ENCODE measurements at places on chromosomes 3 and 15. TPM values are rescaled to one million over a fixed set of nuclear protein-coding genes. Genes with fewer than 3 reads are reported as not detected.
A peak's percentile ranks its signal among the peaks of the same experiment; 100 is the strongest.

GRCh38 chr15:75836959-75837334 lies 6.3 kb upstream of the UBE2Q2 start:
- DNase-seq = no peak

DNA sequence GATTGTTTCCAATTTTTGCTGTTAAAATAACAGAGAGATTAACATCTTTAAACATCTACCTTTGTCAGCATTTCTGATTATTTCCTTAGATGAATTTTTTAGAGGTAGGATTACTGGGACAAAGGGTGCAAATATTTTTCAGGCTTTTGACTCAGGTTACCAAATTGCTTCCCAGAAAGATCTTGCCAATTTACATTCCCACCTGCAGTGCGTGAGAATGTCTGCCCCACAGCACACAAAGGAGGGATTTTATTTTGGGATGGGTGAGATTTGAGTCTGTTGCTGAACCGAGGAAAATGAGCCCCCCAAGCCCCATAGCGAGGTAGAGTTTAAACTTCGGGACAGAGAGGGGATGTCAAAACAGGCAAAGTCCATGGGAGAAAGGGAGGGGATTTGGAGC lies 25.9 kb upstream of the RNU6-1 start:
- DNase-seq = no peak

DNA sequence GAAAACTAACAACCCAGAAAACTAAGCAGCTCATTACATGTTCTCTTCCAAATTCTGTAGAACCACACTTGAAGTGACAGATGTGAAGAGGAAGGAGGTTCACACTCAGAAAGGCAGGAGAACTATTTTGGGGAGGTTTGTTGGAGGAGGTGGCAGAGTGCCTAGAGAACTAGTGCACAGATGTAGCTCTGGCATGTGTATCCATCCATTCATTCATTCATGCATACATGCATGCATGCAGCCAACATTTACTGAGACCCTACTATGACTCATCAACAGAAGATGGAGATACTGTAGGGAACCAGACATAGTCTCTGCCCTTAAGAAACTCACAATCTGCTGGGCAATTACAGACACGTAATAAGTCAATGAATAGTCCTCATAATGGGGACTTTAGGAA lies 116.7 kb downstream of the ERC2 start:
- DNase-seq = no peak

DNA sequence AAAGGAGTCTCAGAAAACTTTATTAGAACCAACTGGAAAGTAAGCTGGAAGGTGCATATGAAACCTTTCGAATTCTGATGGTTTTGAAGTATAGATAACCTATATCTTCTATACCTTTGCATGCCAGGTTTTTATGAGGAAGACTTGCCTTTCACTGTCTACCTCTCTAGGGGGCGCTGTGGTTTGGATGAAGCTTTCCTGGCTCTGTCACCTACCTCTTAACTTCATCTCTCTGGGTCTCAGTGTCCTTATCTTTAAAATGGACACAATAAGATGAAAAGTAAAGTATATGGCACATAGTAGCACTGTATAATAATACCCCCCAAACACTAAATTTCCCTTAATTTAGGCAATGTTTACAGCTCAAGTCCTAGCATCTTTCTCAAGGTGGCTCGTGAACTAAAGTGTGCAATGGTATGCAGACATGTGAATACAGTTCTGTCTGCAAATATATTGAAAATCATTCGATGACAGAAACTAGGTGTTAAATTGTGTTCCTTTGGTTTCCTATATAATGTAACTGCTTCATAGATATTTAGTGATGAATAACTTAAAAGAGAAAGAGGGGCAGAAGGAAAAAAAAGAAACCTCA lies 314.3 kb downstream of the CHST2 start:
- DNase-seq = no peak

DNA sequence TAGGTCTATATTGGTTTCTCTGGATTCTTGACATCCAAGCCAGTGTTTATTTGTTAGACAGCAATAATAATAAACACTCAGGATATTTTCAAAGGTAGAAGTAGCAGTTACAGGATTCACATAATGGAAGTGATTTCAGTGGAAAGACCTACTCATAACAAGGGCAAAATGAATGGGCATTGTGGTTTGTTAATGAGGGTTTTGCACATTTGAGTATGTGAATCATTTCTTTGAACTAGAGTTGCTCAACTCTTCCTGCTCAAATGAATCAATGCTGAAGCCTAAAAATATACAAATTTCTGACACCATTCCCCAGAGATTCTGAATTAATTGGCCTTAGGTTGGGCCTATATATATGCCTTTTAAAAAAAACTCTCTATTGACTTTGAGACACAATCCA lies 4.1 kb upstream of the COL6A5 start:
- no peak for DNase-seq

GRCh38 chr15:27714675-27715074 lies 384.4 kb downstream of the OCA2 start:
- DNase-seq = no peak

GMPS gene
- 41.2 TPM for total RNA-seq

GRCh38 chr3:194615226-194615625 lies 18.0 kb downstream of the TMEM44 start:
- no peak for DNase-seq

LRRIQ4 gene
- 0.29 TPM for total RNA-seq

DNA sequence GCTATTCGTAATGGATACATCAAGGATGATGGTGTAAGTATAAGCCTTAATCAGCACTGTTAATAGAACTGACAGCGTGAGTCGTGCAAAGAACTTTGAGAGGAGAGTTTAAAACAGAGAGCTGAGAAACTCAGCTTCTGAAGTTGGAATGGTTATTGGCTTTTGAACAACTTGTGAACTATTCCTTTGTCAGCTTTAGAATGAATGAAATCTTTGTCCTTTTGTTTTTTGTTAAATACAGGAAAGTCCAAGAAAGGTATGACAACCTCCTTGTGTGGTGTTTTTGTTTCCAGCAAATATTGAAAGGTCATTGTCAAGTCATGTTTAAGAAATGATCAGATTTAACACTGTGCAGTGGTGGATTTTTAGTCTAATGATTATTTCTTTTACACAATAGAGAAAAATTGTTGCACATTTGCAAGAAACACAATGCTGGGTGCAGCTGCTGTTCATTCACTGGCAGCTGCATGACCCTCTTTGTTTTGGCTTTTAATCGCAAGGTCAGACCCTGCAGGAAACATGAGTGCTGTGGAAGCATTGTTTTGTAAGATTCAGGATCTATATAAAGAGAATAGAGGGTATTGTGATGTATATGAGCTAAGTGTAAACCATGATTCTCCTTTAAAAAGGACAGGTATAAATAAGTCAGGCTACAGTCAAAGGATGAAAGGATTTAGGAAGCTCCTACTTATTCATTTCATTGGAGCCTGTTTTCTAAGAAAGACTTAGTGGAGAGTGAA lies 21.7 kb upstream of the ABHD10 start:
- DNase-seq = no peak

DNA sequence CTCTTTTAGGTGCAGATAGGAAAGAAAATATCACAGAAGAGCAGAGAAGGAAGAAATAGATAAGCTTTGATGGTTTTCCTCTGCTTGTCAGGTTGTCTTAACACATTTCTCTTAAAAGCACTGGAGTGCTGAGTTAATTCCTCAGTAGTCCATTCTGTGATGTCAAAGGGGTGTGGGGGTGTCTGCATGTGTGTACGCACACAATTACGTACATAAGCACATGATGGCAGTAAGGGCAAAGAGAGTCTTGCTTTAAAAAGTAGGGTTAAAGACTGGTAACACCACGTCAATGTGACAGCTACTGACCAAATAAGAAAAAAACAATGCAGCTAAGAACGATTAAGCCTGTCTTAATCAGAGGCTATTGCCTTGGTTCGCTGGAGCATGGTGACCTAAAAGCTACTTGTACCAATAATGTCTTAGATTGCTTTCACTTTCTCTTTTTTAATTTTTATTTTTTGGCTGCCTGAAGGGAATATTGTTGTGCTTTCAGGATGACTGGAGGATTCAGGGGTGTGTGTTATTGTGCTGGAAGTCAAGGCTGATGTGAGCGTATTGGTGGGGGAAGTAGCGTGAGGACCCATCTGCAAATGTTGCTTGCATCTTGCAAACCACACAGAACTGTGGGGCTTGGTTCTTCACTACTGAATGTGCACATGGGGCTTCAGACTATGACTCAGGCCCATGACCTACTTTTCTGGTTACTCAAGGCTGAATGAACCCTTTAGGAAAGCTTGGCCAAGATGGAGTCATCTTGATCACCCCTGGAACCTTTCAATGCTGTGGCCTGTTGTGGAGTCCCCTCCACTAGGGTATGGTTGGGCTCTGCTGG lies 417.8 kb upstream of the TPM1 start:
- DNase-seq = no peak

DNA sequence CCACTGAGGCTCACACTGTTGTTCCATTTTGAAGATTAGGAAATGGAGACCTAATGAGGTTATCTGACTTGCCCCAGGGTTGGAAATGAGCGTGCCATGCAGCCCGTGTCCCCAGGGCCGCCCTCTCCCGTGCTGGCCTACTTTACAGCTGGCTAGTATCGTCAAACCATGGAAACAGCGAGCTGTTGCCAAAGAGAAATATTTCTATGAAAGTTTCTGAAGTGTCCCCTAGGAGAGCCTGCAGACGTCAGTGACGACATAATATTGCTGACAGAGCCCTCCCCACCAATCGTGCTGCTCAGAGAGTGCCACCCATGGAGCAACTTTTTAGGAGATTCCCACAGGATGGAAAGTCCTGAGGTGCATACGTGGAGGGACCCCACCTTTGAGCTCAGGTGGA lies 11.2 kb upstream of the FAM174B start:
- DNase-seq = no peak

DNA sequence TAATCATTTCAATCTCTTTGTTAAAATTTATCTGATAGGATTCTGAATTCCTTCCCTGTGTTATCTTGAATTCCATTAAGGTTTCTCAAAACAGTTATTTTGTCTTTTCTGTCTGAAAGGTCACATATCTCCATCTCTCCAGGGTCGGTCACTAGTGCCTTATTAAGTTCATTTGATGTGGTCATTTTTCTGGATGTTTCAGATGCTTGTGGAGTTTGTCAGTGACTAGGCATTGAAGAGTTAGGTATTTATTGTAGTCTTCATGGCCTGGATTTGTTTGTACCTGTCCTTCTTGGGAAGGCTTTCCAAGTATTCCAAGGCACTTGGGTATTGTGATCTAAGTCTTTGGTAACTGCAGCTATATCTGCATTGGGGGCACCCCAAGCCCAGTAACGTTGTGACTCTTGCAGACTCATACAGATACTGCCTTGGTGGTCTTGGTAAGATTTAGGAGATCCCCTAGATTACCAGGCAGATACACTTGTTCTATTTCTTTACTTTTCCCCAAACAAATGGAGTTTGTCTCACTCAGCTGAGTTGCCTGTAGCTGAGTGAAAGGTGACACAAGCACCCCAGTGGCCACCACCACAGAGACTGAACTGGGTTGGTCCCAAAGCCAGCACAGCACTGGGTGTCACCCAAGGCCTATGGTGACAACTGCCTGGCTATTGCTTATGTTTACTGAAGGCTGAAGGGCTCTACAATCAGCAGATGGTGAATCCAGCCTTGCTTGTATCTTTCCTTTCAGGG lies 18.9 kb upstream of the SLC27A2 start:
- no peak for DNase-seq

GRCh38 chr3:109137761-109138160 lies 1.2 kb downstream of the C3orf85 start:
- no peak for DNase-seq

- DNase-seq = no peak
These were observed 37.3 kb downstream of the CACNA2D2 start for GRCh38 chr3:50466177-50466576.

HGD gene
- total RNA-seq = 3.2 TPM

UCN2 gene
- not detected for total RNA-seq

DNA sequence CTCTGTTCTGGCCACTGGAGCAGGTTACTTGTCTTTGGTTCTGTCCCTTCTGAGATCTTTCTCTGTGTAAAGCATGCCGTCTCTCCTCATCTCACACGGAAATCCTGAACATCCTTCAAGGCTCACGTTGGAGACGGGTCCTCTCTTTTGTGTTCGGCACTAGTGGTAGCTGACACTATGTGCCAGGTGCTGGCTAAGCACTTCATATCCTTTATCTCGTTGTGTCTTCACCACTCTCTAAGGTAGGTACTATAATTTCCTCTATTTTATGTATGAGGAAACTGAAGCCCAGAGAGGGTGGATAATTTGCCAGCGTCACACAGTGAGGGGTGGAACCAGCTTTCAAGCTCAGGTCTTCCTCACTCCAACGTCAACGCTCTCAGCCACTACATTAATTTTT lies 1.2 kb downstream of the IFT122 start:
- no peak for DNase-seq

- DNase-seq = no peak
These were observed 41.1 kb upstream of the SKOR1 start for GRCh38 chr15:67784090-67784781.

DNA sequence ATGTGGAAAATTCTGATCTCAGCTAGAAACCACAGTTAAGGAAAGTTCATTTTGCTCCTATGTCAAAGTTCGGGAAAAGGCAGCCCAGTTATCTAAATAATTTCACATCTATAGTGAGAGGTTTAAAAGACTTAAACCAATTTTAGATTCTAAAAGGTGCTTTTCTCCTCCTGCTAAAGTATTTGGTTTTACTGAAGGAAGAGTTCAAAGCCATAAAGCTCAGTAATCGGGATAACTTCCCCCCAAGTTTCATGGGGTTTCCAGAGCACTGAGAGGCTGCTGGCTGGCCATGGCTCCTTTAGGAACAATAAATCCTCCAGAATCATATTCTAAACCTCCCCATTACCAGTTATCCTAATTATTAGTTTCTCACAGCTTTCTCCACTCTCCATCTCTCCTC lies 38.2 kb downstream of the ZIC4 start:
- no peak for DNase-seq

DNA sequence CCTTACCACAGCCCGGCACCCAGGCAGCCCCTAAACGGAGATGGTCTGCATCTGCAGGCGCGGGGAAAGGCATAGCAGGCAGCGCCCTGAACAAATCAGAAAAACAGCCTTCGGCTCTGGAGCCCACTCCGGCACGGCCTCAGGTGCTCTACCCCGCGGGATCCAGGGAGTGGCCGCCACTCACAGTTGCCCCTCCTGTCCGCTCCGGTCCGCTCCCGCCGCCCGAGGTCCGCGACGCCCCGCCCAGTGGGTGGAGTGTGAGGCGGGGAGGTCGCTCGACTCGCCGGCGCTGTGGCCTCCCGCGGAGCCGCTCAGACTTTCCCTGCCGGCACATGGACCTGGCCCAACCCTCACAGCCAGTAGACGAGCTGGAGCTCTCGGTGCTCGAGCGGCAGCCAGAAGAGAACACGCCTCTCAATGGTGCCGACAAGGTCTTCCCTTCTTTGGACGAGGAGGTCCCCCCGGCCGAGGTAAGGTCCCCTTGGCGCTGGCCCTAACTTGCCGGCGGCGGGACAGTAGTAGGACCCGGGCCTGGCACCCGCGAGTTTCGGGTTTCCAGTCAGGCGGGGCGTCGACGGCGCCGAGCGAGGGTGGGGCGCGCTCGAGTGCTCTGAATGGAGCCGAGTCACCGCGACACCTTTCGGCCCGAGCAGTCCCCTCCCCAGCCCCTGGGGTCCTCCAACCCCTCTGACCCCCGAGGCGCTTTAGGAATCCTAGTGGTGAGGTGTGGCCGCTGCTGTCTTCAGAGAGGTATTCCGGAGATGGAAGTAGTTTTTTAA lies at the start of gene C3orf52:
Gene C3orf52 (plus strand): TSS at position 314 of the 779 bp plus-strand sequence. CDS start 19 bp downstream, at position 333.
- peak; percentile 94 for DNase-seq

GRCh38 chr3:20078194-20078714 lies 38.0 kb downstream of the KAT2B start:
- DNase-seq = no peak
